ENCODE measurements at places on chromosomes 12 and 14.
A peak's percentile ranks its signal among the peaks of the same experiment; 100 is the strongest.

DNA sequence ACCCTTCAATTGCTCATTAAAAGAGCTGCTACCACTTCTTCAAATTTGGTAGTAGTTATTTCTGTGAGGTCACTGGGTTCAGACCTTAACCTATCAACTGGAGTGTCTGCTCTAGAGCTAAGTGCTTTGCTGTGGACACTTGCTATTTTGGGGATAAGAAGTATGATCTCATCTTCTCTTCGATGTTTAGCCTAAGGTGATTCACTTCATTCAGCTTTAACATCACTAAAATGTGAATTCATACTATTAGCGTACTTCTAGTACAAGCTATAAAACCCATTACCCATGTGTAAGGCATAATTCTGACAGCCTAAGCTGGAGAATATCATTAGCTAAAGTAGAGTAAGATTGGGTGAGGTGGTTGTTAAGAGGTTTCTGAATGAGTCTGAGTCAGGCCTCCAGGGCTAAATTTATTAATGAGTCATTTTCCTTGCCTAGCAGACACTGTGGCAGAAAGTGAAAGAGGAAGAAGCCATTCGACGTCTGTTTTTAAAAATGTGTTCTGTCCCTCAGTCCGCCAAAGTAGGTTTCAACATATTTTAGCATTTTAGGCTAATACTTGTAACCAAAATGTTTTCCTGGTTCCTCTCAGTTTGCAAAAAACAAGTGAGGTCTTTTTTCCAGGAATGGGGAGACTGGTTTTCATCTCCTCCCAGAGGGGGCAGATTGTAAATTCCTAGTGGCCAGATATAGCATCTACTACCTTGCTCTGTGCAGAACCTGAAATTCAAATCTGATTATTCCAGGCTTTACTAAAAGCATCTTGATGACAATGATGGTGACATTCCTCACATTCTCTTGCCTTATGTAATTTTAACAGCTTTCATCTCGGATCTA is 103.6 kb downstream of the SSPN start:
- peak; percentile 78 for DNase-seq

GRCh38 chr14:63952933-63953437 is 100.2 kb downstream of the SYNE2 start:
- DNase-seq: no peak

DNA sequence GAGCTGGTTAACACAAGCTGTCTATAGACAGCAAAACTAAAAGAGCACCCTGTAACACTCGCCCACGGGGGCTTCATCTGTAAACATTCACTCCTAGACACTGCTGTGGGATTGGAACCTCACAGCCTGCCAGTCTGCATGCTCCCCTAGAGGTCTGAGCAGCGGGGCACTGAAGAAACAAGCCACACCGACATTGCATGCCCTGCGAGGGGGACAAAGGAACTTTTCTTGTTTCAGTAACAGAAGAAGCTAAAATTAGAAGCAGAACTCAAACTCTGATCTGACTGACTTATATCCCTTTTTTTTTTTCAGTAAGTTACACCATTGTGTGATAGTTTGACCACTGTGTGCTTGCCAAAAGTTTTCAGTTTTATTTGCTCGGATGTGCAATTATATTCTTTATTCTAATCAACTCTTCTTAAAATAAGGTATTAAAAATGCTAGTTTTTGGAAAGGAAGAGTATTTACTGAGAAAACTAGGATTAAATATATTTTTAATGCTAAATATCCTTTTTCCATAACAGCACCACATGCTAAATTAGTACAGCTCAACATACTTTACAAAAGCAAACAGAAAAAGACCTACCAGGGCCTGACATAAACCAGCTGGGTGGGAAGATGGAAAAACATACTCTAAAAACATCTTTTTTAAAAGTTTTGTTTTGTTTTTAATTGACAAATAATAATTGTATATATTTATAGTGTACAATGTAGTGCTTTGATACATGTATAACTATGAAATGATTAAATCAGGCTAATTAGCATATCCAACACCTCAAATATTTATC is 100.2 kb downstream of the EPS8 start:
- no peak for DNase-seq

DNA sequence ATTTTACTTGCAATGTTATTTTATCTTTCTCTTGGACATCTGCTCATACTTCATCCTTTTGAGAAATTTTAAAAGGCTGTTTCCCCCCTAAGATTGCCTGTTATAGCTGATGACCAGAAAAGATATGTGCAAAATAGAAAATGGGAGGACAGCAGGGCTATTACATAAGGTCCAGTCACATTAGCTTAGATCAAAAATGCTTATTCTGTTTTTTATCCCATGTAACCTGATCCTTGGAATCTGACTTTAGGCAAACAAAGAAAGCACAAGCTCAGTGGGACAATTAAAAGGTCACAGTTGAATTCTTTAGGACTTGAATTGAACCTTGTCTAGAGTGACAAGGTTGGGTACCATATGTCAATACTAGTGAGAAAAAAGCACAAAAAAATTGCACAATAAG is 65.1 kb upstream of the TRHDE start:
- no peak for DNase-seq

GRCh38 chr14:102046337-102047278 is 40.2 kb downstream of the HSP90AA1 start:
- DNase-seq: no peak

GRCh38 chr14:59123975-59124374 is 64.5 kb upstream of the DAAM1 start:
- DNase-seq: no peak

- no peak for DNase-seq
These were observed 11.4 kb upstream of the ATP2A2 start for GRCh38 chr12:110269622-110270124.

GRCh38 chr12:50419112-50419909 is 18.6 kb downstream of the LARP4 start:
- DNase-seq: no peak

DNA sequence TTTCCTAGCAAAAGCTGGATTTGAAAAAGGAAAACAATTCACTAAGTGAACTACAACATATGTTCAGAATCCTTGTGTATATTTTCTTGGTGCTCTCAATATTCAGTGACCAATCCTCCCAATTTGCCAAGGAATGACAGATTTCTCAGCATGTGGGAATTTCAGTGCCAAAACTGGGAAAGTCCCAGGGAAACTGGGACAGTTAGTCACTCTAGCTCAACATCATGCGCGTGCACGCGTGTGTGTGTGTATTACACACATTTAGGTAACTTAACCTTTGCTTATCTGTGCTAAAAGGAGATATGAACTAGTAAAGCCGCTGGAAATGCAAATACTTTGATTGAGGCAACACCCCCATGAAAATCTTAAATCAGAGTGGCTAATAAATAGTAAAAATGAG is 26.1 kb upstream of the SLC6A13 start:
- no peak for DNase-seq

GRCh38 chr14:101939646-101940170 is 24.7 kb upstream of the DYNC1H1 start:
- no peak for DNase-seq

DNA sequence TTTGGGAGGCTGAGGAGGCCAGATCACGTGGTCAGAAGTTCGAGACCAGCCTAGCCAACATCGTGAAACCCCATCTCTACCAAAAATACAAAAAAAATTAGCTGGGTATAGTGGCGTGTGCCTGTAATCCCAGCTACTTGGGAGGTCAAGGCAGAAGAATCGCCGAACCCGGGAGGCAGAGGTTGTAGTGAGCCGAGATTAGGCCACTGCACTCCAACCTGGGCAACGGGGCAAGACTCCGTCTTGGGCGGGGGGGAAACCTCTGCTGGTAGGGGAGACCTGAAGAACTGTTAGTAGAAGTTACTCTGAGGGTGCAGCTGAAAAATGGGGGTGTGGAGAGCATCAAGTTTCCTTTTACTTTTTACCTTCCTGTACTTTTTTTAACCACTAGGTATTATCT is 2.2 kb upstream of the LRP1 start:
- no peak for DNase-seq

DNA sequence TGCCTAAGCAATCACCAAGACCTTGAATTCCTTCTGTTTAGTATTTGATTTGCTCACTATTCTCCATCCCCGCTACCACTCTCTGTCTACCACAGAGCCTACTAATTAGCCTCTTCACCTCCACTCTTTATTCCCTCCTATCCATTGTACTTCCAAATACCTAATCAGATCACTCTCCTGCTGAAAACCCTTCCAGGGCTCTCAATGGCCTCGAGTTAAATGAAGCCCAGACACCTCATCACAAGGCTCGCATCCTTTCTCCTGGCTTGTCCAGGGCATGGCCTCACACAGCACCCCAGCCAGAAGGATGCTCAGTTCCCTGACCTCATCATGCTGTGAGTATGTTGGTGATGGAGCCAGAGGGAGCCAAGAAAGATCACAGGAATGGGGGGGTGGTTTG is 71.4 kb upstream of the PRMT8 start:
- no peak for DNase-seq

DNA sequence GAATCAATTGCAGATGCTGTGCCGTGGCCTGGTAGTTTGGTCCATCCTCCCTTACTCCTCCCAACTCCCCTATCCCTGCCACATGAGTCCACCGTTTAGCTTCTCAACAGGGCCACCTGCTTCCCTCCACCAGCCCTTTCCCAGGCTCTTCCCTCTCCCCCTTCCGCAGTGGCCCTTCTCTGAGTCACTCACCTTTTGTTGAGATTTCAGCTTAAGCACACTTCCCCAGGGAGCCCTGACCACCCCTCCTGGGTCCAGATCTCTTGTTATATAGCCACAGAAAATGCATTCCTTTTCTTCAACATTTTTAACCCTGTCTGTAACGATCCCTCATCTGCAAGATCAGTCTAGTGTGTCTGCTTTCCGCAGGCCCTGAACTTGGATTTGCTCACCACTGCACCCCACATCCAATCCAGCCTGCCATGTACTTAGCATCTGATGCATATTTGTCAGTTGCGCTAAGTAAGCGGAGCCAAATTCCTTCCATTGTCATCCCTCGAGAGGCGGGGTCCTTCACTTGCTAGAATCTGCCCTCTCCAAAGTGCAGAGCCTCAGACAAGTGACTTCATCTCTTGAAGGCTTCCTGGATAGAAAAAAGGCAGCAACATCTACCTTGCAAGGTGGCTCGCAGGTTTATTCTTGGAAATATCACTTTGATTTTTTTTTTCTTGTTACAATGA is 41.1 kb downstream of the TMEM63C start:
- DNase-seq: no peak

DNA sequence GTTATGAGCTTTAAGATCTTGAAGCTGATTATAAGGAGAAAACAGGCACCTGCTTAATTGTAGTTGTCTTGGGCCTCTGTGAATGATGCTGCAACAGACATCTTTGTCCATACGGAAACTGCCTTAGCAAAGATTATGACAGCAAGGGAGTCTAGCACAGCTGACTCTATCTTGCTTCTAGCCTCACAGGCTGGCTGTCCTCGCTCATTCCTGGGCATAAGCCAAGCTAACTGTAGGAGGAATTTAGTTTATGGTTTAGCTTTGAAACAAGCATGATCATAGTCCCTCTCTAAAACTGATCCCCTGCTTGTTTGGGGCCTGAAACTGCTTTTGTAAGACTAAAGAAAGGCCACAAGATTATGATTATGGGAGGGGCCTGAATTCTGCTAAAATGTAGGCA is 74.3 kb upstream of the C14orf132 start:
- DNase-seq: no peak

GRCh38 chr14:91681893-91682563 is 49.9 kb downstream of the CATSPERB start:
- no peak for DNase-seq

- DNase-seq: no peak
These were observed 161.0 kb downstream of the CRADD start for GRCh38 chr12:93838193-93838592.

GRCh38 chr12:15181017-15181683 is 40.1 kb downstream of the RERG start:
- DNase-seq: no peak

DNA sequence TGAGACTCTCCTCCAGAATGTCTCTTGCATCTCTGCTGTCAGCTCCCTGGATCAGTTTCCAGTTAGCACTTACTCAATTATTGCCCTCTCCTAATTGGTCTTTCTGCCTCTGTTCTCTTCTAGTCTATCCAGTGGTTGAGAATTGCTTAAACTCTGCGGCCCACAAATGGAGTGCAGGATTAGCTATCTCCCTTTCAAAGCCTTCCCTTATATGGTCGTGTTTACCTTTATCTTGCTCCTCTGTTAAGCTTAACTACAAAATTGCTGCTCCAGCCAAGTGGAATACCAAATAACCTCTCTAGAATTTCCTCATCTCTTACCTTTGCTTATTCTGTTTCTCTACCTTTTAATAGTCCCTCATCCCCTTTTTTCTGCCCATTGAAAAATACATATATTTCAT is 132.7 kb downstream of the NRXN3 start:
- DNase-seq: no peak

- DNase-seq: no peak
These were observed 1715.0 kb upstream of the FLRT2 start for GRCh38 chr14:83814896-83815295.
